D721Med (cell line): ENCODE measurements at places on chromosomes 16 and 17.

- no peak for DNase-seq
Observed at GRCh38 chr16:78005881-78006280, 16.5 kb upstream of the CLEC3A start.

DNA sequence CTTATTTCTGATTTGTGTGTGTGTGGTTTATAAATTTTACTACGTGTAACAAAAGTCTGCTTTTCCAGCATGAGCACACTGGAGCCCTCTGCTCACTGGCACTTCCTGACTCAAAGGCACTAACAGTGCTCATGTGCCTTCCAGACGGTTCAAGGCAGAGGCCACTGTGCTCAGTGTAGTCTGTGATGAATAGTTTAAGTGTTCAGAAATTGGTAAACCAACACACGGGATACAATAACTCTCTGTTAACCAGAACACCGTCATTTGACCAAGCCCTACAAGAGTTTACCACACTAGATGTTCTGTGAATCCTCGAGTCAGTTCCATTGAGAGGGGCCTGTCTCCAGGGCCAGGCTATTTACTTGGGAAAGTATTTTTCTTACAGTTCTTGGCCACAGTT is 191.9 kb downstream of the MRTFB start:
- no peak for DNase-seq

DNA sequence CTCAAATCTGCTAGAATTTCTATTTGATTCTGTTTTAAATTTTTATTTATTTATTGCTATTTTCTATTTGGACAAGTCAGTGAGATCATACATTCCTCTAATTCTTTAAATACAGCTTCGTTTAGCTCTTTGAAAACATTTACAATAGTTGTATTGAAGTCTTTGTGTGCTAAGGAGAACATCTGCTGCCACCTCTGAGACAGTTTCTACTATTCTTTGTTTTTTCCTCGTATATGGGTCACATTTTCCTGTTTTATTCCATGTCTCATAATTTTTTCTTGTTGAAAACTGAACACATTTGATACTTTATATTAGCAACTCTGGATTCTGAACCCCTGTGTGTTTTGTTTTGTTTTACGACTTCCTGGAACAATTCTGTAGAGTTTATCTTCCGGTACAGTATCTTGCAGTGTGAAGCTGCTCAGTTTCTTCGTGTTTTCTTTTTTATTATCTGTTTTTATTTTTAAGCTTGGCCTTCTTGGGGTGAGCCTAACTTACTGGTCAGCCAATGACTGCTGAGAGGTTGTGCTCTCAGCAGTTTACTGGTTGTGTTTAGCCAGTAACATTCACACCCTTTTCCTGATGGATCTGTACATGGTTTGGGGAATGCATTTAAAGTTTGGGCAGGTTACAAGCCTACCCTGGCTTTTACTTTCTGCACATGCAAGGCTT is 99.0 kb downstream of the CA4 start:
- DNase-seq = no peak

- DNase-seq = no peak
Observed at GRCh38 chr16:27313422-27314160, at the start of gene IL4R. Gene IL4R (plus strand): TSS chr16:27313974. CDS start chr16:27340204, 26,230 bp downstream.

DNA sequence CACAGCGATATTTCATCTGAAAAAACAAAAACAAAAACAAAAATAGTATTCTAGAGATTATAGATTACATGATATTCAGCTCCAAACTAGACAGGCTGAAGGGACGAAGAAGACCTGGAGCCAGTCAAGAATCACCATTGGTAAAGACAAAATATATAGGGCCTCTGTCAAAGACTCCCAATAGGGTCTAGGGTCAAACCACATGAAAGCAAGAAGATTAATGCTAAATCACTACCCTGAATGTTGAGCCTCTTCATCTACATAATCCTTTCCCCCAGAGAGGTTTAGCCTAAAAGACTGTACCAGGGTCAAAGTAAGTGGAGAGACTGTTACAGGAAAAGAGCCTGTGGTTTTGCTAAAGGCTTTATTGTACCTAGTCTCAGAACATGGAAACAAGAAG is 10.8 kb upstream of the NME1 start:
- peak; percentile 56 for DNase-seq

GRCh38 chr17:79515110-79515509 is 95.7 kb downstream of the RBFOX3 start:
- DNase-seq = no peak

GRCh38 chr16:27254262-27254811 is 14.2 kb downstream of the NSMCE1 start:
- DNase-seq = no peak

DNA sequence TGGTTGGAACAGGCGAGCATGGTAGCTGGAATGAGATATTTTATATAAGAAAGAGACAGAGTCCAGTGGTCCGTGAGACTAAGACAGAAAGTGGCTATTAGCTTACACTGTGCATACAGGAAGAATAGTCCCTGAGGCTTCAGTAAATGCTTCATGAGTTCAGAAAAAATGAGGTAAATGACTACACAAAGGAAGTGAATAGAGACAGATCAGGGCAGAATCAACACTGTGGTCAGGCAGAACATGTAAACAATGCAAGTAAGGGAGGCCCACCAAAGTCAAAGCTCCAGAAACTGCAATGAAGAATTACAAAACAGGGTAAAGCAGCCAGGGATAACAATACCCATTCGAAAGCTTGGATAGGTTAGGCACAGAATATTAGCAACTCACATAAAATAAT is 4.8 kb downstream of the ABCA10 start:
- DNase-seq = no peak

DNA sequence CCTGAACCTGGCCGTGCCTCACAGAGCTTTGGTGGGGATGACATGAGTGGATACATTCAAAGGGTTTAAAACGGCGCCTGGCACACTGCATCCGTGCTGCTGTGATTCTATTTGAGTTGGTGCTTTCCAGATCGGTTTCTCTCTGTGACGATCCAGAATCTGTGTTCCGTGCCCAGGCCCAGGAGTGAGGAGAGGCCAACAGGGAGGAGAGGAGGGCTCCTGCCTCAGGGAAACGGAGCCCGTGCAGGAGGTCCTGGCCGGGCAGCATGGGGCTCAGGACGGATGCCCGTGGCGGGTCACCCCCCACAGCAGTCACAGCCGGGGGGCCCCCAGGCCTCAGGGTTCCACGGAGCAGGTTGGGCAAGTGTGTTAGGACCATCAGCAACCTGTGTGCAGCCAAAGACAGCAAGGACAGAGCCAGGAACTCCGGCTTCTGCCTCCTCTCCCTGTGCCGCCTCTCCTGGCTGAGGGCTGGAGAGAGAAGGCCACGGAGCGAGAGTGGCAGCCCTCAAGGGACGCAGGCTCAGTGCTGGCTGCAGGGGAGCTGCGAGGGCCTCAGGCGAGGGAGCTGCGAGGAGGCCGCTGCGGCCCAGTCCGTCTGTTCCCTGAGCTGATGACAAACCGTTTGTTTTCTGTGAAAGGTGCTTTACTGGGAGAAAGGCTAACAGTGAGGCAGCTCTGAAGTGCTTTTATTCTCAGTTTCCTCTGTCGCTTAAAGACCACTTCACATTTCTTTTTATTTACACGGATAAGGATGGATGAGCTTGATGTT is 99.3 kb downstream of the METRNL start:
- DNase-seq = no peak

GRCh38 chr17:66652840-66653507 is 181.9 kb upstream of the CACNG5 start:
- DNase-seq = no peak

- DNase-seq = peak; percentile 72
Observed at GRCh38 chr16:89686520-89687091, at the start of gene CDK10. Gene CDK10 (plus strand): TSS chr16:89686689. CDS start chr16:89686711, 22 bp downstream.

GRCh38 chr16:51939378-51939871 is 607.5 kb downstream of the TOX3 start:
- DNase-seq = no peak

DNA sequence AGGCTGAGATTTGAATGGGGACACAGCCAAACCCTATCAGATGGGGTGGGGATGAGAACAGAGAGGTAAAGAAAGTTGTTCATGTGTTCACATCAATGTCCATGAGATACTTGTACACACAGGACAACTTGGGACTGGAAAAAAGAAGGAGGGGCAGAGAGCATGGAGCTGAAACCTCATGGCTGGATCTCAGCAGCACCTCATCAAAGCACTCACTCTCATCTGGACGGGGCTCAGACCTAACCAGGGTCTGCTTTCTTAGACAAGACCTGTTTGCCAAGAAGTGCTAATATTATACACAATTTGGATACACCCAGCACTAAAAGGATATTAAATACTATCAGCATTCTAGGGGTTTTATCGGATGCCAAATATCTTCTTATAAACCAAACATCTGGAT is 399.8 kb downstream of the SLC39A11 start:
- no peak for DNase-seq

- DNase-seq = no peak
Observed at GRCh38 chr17:76643553-76644148, at the start of gene ST6GALNAC1. Gene ST6GALNAC1 (minus strand): TSS chr17:76643757. CDS start chr17:76643638, 119 bp downstream.

GRCh38 chr17:3974138-3974687 is 10.0 kb upstream of the ATP2A3 start:
- no peak for DNase-seq

- DNase-seq = no peak
Observed at GRCh38 chr17:44558334-44558709, 1.0 kb downstream of the FZD2 start.

- no peak for DNase-seq
Observed at GRCh38 chr17:8580952-8581658, 49.4 kb downstream of the MYH10 start.

DNA sequence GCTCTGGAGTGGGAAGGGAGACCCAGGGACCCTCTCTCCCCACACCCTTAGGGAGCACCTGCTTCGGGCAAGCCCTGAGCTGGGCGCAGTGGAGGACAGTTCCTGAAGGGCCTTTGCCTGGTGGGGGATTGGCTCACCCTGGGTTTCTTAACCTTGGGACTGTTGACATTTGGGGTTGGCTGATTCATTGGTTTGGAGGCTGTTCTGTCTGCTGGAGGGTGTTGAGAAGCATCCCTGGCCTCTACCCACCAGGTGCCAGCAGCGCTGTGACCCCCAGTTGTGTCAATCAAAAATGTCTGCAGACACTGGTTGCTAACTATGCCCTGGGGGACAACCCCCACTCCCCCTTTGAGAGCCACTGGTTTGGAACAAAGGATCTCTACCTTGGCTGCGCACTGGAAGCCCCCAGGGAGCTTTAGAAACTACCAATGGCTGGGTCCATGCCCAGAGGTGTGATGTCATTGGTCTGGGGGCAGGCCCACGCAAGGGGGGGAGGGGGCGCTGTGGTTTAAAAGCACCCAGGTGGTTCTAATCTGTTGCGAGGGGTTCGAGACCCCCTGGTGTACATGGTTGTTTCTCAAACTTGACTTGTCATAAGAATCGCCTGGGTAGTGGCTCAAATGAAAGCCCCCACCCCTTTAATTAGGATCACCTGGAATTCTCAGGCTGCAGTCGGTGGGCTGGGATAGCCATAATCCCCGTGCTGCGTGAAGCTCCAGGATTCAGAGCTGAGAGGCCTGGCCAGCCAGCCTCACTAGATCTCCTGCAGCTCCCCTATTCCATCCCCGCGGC is 151.9 kb upstream of the GSE1 start:
- no peak for DNase-seq

- no peak for DNase-seq
Observed at GRCh38 chr16:66842765-66843164, 1.4 kb upstream of the CA7 start.

GRCh38 chr16:3949287-3949686 is 68.8 kb upstream of the CREBBP start:
- DNase-seq = no peak

GRCh38 chr16:57262841-57263540 is 17.9 kb downstream of the ARL2BP start:
- no peak for DNase-seq

- DNase-seq = no peak
Observed at GRCh38 chr16:88785106-88785924, at the start of gene PIEZO1. Gene PIEZO1 (minus strand): TSS chr16:88785220. CDS start chr16:88784964, 256 bp downstream.
